NCI-H460 (cell line): ENCODE measurements at places on chromosomes 11 and 22.

DNA sequence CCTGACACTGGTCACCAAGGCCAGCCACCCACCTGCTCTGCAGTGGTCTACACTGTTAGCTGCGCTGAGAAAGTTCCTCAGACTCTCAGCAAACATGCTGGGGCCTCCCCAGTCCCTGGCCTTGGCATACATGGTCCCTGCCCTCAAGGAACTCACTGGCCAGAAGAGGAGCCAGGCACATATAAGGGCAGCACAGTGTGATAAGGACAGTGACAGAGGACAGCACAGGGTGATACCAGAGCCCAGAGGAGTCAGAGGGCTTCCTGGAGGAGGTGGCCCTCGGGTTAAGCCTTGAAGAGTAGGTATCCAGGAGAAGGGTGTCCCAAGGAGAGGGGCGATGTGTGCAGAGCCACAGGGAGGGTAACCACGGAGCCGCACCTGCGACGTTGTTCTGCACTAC, 624 bp downstream of the ART1 start:
- no peak for DNase-seq

- no peak for DNase-seq
Observed at GRCh38 chr22:35576671-35577070, 36.0 kb downstream of the RASD2 start.

GRCh38 chr11:87255589-87255988, 217.9 kb downstream of the TMEM135 start:
- DNase-seq: no peak

- DNase-seq: no peak
Observed at GRCh38 chr22:23302171-23303002, 122.1 kb downstream of the BCR start.

DNA sequence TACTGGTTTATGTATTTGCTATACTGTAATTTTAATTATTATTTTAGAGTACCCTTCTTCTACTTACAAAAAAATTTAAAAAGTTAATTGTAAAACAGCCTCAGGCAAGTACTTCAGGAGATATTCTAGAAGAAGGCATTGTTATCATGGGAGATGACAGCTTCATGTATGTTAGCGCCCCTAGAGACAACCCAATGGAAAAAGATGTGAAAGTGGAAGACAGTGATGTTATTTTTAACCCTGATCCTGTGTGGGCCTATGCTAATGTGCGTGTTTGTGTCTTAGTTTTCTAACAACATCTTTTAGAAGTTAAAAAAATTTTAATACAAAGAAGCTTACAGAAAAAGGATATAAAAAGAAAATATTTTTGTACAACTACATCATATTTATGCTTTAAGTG, 205.0 kb downstream of the FAM76B start:
- no peak for DNase-seq

DNA sequence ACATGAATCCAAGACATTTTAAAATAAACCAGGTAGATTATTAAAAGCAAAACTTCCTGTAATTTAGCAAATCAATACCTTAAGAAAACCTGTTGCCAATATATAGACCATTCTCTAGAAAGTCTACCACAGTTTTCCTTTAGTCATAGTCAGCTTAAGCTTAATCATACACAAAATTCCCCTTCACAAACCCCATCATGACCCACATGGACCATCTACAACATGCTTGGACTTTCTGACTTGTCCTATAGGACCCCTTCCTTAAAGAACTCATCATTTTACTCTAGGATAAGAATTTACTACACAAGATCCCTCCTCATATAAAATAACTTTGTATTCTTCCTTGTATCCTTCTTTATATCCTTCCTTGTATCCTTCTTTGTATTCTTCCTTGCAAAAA, 16.2 kb upstream of the RNASEH2C start:
- DNase-seq: no peak

GRCh38 chr22:21693333-21693998, 27.7 kb downstream of the PPIL2 start:
- no peak for DNase-seq

- no peak for DNase-seq
Observed at GRCh38 chr22:28012832-28013460, 93.9 kb upstream of the PITPNB start.

- no peak for DNase-seq
Observed at GRCh38 chr22:50009765-50010675, 2.5 kb downstream of the IL17REL start.

DNA sequence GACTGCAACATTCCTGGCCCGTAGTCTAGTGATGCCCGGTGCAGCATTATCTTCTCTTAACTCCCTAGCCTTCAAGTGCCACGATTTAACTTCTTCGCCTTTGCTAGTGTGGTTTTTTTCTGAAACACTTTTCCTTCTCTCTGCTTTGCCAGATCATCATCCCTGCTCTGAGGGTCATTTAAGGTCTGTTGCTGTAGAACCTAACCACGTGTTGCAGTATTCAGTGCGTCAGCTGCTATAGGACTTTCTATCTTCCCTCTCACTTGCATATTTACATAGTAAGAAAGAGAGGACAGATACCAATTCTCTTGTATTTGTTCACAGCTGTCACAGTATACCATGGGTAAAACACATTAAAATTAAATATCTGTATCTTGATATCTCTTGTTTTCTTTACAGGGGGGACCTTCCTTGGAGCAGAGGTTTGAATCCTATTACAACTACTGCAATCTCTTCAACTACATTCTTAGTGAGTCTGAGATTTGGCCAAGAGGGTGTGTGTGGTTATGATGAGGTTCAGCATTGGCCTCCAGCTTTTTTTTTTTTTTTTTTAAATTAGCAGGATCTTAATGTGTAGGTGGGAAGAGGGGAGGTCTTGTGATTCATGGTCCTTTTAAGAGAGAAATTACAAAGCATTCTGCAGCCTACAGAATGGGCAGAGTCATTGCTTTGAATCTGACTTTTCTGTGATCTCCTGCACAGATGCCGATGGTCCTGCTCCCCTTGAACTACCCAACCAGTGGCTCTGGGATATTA, 13.5 kb downstream of the EIF3L start:
- DNase-seq: no peak

DNA sequence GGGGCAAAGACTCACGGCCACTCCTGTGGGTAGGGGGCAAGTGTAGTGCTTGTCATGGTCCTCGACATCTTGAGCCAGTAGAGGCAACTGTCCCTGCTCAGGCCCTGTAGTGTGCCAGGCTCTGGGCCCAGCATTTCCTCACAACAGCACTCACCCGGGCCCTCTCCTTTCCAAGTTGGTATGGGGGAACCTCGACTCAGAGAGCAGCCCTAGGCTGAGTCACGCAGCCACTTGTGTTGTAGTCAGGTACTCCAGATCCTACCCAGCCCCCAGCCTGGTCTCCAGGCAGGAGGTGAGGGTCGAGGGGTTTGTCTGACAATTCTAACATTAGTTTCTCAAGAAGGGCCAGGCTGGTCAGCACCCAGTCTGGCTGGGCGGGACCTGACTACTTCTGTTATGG, 4.1 kb downstream of the RELT start:
- DNase-seq: no peak

DNA sequence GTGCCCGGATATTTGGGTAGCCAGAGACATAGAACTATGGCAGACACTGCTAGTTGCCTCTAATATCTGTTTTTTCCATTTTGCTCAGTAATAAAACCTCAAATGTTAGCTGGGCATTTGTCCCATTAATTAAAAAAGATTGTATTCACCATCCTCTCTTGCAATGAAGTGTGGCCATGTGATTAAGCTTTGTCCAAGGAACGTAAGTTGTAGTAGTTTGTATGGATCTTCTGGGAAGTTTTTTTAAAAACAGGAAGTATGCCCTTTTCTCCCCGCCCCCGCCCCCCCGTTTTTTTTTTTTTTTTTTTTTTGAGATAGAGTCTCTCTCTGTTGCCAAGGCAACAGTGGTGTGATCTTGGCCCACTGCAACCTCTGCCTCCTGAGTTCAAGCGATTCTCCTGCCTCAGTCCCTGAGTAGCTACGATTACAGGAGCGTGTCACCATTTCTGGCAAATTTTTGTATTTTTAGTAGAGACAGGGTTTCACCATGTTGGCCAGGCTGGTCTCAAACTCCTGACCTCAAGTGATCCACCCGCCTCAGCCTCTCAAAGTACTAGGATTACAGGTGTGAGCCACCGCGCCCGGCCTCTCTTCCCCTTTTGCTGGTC, 1.7 kb upstream of the TMEM135 start:
- no peak for DNase-seq

DNA sequence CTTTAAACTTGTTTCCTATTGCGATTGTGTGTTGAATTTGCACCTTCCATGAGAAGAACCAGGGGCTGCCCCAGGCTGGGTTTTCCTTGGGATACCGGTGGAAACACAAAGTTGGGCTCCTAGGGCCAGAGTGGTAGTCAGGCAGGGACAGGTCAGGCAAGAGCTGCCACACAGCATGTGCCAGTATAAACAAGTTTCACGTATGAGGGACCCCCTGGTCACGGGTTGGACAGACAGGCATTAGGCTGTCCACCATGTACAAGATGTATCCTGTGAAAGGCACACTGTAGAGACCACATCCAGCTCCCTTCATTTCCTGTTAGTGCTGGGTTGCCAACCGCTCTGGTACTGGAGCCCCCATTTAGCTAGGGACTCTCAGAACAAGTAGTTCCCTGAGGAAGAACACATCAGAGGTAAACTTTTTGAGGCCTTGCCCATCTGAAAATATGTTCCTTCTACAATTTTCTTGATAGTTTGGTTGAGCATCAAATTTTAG, 8.8 kb downstream of the UPB1 start:
- no peak for DNase-seq

DNA sequence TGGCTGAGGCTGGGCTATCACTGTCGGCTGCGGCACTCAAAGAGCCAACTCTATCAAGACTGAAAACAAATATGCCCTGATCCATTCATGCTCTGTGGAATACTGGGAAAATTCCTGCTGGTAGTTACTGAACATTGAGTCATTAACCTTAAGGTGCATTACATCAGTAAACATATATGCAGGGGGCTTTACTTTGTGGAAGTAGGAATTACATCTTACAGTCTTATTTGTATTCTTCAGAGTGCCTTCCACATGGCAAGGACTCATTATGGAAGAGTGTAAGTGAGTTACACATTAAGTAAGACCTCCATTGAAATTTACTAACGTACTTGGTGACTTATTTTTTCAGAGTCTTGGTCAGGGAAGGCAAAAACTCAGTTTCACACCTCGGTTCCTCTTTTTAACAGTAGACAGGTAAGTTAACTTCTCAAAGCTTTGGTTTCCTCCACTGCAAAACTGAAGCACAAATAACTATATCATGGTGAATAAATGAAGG, 4.5 kb downstream of the OR5B21 start:
- DNase-seq: no peak

- no peak for DNase-seq
Observed at GRCh38 chr11:92702037-92702804, 267.2 kb upstream of the MTNR1B start.

DNA sequence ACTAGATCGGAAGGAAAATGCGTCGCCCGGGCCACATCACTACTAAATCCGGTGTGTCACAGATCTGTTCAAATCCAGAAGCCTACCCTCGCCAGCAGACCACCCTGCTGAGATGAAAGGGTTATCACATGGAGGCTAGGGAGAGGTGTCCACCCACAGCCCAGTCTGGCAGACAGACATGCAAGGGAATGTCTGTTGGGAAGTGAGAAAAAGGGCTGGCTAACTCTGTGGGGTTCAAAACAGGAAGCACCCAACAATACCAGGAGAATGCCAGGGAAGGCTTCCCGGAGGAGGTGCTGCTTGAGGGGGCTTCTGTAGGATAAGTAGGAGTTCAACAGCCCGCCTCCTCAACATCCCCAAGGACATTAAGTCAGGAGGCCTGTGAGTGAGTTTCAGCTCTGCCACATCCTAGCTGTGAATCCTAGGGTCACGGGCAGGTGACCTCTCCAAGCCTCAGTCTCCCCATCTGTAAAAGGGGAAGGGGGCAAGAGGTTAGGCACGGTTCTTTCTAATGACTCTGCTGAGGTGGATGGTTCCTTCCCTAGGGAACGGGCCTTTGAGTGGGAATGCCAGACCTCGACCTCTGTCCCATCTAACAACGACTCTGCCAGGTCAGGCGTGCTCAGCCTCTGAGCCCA, 1.1 kb downstream of the TPST2 start:
- DNase-seq: no peak

GRCh38 chr11:3934658-3935057, 79.2 kb downstream of the STIM1 start:
- DNase-seq: no peak

DNA sequence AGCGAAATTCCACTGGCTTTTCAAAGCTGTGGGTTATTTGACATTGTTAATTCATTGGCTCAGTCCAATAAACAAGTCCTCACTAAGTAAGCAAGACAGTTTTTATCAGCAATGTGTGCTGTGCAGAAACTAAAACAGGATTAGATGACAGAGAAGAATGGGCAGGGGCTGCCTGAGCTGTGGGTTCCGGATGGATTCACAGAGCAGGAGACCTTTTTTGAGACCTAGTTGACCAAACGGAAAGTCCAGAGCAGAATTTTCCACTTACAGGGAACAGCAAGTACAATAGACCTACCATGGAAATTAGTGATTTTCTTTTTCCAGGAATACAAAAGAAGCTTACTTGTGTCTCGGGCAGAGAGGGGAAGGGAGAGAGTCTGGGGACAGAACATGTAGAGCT, 5.2 kb upstream of the KDM4F start:
- DNase-seq: no peak

- no peak for DNase-seq
Observed at GRCh38 chr11:31779374-31779791, 31.7 kb downstream of the PAX6 start.

DNA sequence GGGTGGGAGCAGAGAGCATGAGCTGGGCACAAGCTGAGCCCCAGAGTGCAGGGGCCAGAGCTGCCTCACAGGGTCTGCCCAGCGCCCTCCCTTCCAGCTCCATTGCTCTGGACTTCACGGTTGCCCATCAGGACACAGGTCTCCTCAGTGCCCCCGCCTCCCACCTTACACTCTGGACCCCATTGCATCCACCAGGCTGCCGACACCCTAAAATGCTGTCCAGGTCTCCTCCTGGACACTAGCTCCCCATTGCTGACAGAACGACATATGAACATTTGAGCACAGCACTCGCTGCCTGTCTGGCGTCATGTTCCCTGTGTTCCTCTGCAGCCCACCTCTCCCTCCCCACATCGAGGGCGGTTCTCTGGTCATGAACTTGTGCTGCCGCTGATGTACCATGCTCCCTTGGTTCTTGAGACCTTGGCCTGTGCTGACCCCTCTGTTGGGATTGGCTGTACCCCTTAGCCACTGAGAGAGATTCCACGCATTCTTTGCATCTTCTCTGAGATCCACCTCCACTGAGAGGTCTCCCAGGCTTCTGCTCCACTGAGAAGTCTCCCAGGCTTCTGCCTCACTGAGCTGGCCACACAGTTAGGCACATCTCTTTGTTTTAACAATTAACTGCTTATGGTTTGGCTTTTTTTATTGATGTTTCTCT, 34.2 kb upstream of the NECTIN1 start:
- DNase-seq: no peak

DNA sequence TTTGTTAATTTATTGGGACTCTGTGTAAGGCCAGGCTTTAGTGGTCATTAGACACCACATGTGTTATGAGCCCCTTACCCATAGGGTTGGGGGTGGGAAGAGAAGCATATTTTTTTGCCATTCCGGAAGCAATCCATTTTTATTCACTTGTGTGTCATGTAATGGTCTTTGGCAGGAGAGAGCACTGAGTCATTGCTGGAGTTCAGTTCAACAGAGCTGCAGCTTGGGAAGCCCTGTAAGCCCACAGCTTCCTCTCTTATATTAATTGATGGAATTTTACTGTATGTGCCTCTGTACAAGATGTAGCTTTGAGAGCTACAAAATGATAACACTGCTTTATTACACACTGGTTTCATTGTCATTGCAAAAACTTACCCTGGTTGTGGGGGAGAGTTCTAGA, 177.3 kb upstream of the SORL1-AS1 start:
- DNase-seq: no peak

- DNase-seq: no peak
Observed at GRCh38 chr11:60111793-60112192, 23.3 kb downstream of the MS4A2 start.
